ENCODE measurements at places on chromosomes 4 and X. TPM values are rescaled to one million over a fixed set of nuclear protein-coding genes. Genes with fewer than 3 reads are reported as not detected.

GRCh38 chrX:119235051-119235511, 1.0 kb upstream of the PGRMC1 start:
- DNase-seq, result no peak

DNA sequence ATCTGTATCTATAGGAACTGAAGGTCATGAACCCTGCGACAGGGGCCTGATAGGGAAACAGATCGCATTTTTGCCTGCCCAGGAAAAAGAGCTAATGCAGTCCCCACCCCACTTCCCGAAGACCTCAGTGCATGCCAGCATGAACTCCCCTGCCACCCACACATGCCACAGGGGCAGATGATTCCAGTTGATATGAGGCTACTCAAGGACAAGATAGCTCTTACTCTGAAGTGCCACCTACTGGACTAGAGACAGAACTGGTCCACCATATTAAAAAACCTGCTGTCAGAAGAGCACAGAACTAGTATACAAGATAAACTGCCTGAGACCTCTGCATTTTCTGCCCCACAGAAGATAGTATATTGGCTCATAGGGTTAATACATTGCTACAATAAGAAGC, 68.0 kb downstream of the YIPF7 start:
- DNase-seq, result no peak

Gene SH2D1A
- not detected for total RNA-seq

GRCh38 chr4:19748519-19749479, 502.9 kb upstream of the SLIT2 start:
- no peak for DNase-seq

DNA sequence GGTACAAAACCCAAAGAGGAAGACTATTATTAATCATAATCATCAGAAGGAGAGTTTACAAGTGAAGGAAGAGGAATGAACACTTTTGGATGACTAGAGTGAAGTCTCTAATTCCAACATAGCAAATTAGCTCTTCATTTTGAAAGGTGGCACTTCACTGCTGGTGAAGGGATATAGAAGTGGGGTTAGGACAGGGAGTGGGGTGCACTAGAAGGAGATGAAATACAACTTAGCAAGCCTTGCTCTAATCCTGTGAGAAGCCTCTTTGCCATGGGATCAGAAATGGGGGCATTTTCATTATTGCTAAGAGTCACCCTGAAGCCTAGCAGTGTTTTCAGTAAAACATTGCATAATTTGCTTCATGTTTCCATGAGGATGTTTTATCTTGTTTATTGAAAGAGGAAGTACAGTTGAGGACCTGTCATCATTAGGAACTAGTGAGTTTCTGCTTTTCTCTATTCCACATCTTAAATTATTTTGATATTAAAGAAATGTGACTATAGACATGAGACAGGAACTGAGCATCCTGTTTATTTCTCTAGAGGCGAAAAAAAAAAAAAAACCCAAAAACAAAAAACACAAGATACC, 9.3 kb upstream of the GRPR start:
- no peak for DNase-seq

DNA sequence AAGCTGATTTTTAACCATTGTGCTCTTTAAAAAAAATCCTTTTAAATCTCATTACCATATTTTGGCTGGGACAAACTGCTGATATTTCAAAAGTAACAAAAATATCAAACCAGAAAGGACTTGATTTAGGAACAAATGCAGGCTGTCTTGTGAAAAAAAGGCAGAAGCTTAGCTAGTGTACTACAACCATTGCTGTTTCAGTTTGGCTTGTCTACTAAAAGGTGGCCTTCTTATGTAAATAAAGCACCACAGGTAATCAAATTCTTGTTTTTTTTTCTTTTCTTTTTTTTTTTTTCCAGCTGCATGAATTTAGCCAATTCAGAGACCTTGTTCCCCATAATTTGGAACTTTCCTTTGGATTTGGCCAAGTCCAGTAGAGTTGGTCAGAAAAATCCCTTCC, 43.8 kb upstream of the MAGEA8 start:
- DNase-seq, result no peak

Gene MAGEA4
- not detected for total RNA-seq

Gene GPR34
- not detected for total RNA-seq

Gene CXCL1
- 404 TPM for total RNA-seq

Gene ADH1A
- not detected for total RNA-seq

DNA sequence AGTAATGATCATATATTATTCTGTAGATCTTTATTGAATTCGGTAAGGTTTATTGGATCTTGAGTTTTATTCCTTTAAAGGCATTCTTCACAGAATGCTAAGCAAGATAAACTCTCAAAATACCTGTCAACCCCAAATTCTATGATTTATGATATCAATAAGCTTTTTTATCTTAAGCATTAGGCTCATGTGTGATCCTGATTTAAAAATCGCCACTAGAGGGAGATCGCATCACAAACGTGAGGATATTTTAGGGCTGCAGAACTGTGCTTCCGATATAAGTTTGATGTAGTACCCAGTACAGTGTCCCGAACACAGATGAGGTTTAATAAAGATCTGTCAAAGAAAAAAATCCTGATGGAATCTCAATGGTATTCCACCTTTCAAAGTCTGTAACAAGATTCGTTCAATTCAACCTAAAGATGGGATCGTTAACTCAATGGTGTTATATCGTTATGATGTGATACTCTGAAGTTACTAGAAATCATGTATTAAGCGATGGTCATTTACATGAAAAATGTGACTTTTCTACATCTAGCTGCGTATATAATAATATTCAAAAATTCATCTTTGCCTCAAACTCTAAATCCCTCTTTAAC, 169.0 kb downstream of the CORIN start:
- no peak for DNase-seq

GRCh38 chr4:107937040-107937439, 5.7 kb downstream of the CYP2U1 start:
- no peak for DNase-seq

DNA sequence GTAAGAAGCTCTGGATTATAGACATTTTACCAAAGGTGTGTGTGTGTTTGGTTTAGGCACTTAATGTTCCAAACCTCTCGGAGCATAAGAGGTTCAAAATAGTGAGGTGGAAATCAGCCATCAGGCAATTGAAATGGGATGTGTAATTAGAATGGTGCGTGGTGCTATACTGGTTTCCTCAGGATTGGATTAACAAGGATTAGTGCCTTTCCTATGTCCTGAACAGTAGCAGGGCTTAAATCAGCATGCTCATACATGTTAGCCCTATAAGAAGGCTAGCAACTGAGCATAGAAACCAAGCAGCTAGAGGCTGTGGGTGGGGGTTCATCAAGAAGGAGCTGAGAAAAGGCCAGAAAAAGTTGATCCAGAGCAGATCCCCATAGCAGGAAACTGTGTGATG, 256.8 kb upstream of the CXXC4 start:
- DNase-seq, result no peak

DNA sequence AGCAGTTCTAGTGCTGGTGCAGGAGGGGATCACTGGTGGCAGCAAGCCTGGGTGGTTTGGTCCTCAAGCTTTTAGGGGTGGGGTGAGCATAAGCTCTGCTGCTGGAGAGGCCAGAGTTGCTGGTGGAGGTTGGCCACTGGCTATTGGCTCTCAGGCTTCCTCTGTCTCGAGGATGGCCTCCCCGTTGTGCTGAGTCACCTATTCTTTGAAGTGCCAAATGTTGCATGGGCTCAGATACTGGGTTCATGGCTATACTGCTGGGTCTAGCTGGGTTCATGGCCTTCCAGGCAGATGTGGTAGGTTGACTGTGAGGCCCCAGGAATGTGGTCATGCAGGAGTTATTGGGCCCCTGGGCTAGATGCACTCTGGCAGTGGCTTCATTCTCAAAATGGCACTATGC, 466.3 kb downstream of the NAF1 start:
- DNase-seq, result no peak

Gene GSX2
- not detected for total RNA-seq

Gene CC2D2A
- total RNA-seq, result 21.1 TPM

All from glomerular endothelial cell (primary cell).